ENCODE measurements at places on chromosomes 5 and 9. TPM values are rescaled to one million over a fixed set of nuclear protein-coding genes. Genes with fewer than 3 reads are reported as not detected.

DNA sequence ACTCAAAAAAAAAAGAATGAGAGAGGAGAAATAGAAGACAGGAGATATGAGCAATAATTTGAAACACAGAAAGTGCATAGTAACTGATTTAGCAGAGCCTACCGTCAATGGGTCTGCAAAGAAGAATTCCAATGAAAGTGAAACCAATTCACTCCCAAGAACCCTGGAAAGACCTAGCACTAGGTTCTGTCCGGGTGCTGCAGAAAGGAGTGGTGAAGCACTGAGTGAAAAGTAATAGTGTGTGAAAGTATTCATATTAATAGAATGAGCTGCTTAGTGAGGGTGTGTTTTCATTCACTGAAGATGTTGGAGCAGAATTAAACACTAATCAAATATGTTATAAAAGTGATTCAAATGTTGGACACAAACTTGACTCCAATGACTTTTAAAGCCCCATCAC is 51.3 kb upstream of the SLC30A5 start:
- no peaks in the 10 kb centered on the region for H3K27me3 ChIP-seq
- DNase-seq = no peak
- peaks cover 9% of the 10 kb centered on the region for H3K4me1 ChIP-seq

GRCh38 chr5:125393221-125393815 is 646.9 kb upstream of the ZNF608 start:
- H3K4me1 ChIP-seq = no peaks in the 10 kb centered on the region
- H3K36me3 ChIP-seq = no peaks in the 10 kb centered on the region
- H3K27me3 ChIP-seq = no peaks in the 10 kb centered on the region
- DNase-seq = no peak
- no peak overlapping the region for H3K27ac ChIP-seq

DNA sequence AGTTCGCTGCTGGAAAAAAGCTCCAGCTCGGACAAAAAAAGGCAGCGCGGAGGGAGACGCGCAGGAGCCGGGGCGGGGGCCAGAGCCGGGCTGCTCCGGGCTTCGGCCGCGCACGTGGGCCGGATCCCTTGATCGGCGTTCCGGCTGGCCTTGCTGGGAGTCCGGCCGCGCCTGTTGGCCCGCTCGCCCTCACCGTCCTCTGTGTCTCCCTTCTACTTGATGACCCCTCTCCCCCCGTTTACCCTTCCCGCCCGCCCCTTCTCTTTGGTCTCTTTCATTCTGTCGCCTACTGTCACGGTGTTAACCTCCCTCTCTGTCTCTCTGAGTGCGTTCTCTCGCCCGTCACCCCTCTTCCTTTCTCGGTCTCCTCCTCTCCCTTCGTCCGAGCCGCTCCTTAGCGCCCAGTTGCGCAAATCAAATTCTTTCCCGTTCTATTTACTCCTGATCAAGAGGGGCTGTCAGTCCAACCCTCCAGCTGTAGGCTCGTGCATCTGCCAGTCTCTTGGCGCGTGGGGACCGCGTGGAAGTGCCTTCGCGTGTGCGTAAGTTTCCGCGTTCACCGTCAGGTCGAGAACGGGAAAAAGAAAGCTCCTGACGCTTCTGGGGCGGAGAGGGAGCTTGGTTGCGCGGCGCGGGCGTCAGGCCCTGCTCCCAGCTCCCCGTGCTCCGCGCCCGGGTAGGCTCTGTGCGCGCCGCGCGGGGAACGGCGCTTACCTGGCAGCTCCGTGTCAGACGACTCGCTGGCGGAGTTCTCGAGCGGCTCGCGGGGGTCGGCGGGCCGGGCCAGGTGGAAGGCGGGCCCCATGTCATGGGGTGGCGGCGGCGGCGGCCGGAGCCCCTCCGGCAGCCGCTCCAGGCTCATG is 798 bp downstream of the PITX1 start:
- DNase-seq = peak; percentile 33
- no peak overlapping the region for H3K27ac ChIP-seq
- peaks cover 77% of the 10 kb centered on the region for H3K27me3 ChIP-seq
- peaks cover 36% of the 10 kb centered on the region for H3K4me1 ChIP-seq

PLPPR1 gene
- total RNA-seq = not detected

FAM221B gene
- total RNA-seq = not detected

- H3K27me3 ChIP-seq = no peaks in the 10 kb centered on the region
- H3K4me1 ChIP-seq = peaks cover 39% of the 10 kb centered on the region
- H3K4me3 ChIP-seq = no peak overlapping the region
Measured at GRCh38 chr9:121354762-121355161, 15.3 kb downstream of the STOM start.
